Stimulated activated CD8-positive, alpha-beta memory T cell treated with anti-CD3 and anti-CD28 coated beads, Interleukin-7, amount 100 ng/mL, for 1 hour (primary cell): ENCODE measurements at places on chromosomes 4 and X.
A peak's percentile ranks its signal among the peaks of the same experiment; 100 is the strongest.

DNA sequence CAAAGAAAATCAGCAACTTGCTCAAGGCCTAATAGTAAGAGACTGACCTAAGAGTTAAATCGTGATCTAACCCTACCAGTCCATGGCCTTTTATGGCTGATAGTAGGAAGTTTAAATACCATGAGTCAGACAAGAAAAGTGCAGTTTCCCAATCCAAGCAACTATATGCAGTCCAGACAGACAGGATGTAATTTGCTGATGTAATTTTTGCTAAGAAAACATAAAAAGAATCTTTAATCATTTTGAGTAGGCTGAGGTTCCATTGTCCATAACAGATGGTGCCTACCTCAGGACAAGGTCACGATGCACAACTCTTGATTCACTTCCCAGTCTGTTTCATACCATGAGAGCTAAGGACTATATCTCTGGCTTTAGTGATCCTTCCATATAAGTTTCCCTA lies 317.5 kb upstream of the GRIA3 start:
- DNase-seq: no peak

GRCh38 chrX:111881715-111882114 lies 5.7 kb downstream of the TRPC5OS start:
- DNase-seq: no peak

GRCh38 chr4:183631577-183632198 lies 27.3 kb downstream of the RWDD4 start:
- DNase-seq: no peak

- DNase-seq: no peak
Measured at GRCh38 chr4:151329217-151330007, 4.0 kb upstream of the SH3D19 start.

DNA sequence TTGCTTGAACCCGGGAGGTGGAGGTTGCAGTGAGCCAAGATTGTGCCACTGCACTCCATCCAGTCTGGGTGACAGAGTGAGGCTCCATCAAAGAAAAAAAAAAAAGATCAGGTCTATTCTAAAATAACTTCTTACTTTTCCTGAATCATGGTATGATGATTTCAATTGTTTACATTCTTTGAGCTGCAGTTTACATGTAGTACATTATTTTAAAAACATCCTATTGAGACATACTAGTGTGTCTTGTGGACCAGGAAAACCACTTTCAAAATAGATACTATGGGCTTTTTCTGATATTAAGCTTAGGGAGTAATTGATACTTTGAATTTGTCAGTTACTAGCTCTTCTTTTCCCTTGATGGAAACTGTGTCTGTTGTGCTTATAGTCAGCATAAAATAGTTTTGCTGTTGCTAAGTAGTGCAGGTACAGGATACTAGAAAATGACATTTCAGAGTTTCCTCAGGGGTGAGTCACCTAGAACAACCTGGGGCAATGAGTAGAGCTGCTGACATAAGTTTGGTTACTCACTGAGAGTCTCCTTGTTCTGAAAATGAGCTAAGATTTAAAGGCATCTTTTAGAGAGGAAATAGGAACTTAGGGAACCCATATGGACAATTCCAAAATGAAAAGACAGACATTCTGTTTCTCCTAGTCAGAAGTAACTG lies 53.2 kb upstream of the C4orf54 start:
- no peak for DNase-seq

DNA sequence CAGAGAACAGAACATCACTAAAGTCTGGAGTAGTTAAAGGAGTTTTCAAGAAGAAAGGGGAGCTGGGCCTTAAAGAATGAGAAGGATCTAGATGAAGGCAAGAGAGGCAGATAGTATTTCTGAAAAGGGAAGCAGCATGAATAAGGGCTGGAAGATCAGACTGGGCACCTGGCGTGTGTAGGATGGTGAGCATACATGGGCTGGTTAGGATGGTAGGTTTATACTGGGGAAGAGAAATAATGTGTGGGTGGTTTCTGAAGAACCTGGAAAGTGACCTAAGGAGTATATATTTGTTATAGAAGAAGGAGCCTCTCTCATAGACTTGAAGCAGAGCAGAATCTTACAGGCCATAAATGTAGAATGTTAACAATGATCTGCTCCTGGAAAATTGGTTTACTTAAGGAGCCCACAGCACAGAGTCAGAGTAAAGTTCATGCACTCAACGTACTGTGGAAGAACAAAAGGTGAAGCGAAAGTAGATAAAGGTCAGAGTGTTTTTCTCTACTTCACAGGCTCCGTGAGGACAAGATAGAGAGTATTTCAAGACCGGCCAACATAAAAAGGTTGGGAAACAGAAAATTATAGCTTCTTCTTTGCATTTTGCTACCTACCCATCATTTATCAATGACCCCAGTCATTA lies 35.8 kb downstream of the MBNL3 start:
- DNase-seq: no peak

DNA sequence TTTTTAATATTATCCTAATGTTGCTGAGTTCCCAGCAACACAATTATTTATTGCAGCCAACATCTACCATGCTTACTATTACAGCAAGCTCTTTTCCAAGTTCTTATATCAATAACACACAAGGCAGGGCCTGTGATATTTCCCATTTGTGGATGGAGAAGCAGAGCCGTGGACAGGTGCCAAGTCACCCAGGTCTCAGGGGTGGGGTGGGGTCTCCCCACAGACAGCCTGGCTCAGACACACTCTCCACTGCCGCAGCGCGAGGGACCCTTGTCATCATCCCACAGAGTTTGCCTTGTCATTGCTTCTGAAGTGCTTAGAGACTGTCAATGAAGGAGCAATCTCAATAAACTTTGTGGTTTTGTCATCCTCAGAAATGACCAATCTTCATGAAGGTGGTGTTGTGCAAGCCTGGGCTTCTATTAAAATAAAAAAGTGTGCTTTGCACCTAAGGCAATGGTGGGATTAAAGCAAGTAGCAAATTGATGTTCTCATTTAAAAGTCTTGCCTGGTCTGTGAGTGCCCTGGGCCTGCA lies 76.1 kb downstream of the SORBS2 start:
- DNase-seq: no peak

GRCh38 chrX:37287741-37288444 lies 61.3 kb upstream of the PRRG1 start:
- DNase-seq: no peak

DNA sequence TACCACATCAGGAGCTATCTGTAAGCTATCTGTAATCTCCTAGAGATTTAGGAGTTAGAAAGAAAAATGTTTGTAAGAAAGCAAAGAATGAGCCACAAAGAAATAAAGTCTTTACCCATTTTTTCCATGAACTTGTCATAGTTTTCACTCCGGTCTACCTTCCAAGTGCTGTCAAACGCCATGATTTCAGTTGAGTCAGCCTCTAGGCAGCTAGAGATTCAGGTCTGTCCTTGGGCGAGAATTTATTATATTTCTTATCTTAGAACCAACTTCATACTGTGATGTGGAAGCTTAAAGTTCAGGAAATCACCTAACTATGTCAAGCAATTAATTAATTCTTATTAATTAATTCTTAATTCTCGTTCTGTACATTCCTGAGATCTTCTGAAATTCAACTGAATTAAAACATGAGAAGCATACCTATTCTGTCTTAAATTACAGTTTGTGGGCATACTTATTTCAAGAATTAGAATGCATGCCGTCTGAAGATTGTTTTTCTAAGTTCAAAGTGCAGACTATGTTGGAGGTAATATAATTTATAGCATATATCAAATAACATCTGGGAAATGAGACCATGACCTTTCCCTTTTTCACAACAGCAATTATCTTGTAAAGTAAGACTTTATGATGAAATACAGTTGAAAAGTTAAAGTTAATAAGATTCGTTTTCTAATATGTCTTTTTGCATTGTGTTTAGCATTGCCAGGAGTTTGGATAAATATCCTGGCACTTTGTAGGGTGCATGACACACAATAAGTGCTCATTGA lies at the start of gene FABP2:
Gene FABP2, minus strand, starts transcription at position 218 of the 767 bp plus-strand sequence. Its CDS starts 36 bp downstream, at position 182.
- DNase-seq: no peak

DNA sequence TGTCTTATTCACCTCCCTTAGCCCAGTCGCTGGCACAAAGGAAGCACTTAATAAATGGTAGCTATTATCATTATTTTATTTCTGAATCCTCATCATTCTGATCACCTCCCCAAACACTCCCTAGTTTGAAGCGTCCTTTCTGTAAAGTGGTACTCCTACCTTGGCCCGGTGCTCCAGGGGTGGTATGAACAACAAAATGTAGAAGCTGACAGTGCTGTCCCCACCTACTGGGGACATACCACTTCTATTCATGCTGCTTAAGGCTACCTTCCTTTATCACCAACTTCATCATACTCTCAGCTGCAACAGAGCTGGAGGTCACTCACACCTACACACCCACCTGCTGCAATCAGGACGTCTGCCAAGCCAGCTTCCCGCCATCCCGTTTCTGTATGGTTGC lies 40.8 kb upstream of the APLN start:
- DNase-seq: no peak

- no peak for DNase-seq
Measured at GRCh38 chr4:2390784-2391421, 27.5 kb downstream of the ZFYVE28 start.

DNA sequence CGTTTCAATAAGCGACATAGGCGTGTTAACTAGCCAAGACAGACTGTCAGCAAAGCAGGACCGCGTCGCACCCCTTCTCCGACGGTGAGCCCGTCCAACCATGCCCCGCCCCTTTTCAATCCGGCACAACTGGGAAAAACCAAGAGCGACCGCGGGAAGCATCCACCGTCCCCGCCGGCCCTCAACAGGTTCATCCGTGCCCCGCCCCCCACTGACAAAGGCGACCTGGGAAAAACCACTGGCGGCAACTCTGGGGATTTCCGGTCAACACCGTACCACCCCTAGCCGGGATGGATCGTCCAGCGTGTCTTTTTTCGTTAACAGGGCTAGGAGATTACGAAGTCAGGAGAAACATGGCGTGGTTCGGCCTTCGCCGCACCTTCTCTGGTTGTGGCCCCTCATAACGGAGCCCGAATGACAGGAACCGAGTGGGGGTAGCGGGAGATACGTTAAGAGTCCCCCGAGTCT lies 377 bp downstream of the TIMM17B start:
- no peak for DNase-seq

GRCh38 chrX:136147315-136147901 lies at the start of gene FHL1:
Gene FHL1, plus strand, starts transcription at chrX:136147533.
- DNase-seq: peak; percentile 6

- DNase-seq: no peak
Measured at GRCh38 chrX:34341814-34342213, 209.7 kb upstream of the FAM47A start.

DNA sequence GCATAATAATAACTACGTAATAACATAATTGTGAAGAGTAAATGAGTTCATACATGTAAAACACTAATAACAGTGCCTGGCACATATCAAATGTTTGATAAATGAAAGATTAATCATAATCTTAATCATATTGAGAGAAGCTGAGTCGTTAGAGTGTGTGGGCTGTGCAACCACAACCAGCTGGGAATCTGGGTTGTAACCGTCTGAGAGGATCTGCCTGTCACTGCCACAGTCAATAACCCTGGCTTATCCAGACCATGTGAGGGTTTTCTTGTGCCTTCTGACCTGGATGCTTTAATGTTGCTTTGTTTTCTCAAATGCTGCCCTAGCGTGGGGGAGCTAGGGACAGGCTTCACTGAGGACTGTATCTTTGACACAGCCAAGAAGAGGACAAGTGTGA lies 73.9 kb downstream of the TRPC5 start:
- no peak for DNase-seq

- no peak for DNase-seq
Measured at GRCh38 chrX:115889121-115889890, 281.2 kb upstream of the AGTR2 start.

DNA sequence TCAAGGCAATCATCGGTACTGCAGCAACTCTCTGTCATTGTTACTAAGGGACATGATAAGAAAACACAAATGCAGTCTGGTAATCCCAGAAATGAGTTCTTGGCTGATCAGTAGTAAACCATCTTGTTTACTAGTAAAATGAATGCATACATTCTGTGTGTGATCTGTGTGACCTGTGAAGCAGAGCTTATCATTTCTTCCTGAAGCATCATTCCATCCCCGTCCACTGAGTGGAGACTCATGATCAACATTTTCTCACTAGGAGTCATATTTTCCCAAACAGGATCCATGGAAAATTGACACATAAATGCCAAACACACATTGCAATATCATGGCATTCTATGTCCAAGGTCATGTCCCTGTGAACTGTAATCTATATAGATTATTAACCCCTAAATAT lies 226.1 kb downstream of the ANKRD50 start:
- no peak for DNase-seq

DNA sequence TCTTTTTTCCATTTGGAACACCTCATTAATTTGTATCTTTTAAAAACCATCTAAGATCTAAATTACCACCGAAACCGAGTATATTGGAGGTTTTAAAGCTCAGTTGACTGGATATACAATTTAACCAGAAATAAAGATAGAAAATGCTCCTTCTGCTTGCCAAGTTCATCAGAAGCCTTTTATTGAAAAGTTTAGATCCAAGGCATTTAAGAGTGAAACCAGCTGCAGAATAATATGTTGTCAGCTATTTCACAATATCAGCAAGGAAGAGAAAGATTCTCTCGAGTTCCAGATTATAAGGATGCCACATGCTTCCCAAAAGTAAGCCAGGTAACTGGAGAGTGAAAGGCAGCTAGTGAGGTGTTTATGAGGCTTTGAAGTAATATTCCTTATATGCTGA lies 217.4 kb downstream of the DCTD start:
- DNase-seq: no peak
